ENCODE measurements at places on chromosomes 11 and 22.

DNA sequence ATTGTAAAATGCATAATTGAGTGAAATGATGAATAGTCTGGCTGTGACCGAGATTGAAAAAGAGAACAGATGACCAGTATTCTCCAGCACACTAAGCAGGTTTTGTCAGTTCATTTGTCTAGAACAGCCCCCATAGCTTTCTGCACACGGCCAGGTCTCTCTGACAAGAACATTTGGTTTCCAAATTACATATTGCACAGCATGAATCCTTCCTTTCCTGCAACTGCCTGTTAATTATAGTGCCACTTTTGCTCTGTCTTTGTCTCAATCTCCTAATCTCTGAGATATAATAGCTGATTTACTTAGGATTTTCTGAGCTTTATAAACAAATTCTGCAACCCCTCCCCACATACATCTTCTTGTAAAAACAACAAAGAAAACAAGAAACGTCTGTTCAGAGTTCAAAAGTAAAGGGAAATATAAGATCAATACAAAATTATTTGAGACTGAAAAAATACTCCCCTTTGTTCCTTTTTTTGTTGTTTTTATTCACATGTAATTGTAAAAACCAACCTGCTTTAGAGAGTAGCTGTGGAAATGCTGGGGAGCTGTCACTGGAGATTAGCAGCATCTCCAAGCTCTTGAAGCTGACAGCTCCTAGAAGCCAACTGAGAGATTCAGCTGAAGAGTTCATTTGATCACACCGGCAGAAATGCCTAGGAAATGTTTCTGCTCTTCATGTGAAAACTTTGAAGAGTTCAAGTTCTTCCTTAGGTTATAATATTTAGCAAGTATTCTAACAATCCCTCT lies 998.1 kb downstream of the DLG2 start:
- DNase-seq = no peak

GRCh38 chr11:43550714-43551113 lies 129.8 kb upstream of the HSD17B12 start:
- DNase-seq = no peak

DNA sequence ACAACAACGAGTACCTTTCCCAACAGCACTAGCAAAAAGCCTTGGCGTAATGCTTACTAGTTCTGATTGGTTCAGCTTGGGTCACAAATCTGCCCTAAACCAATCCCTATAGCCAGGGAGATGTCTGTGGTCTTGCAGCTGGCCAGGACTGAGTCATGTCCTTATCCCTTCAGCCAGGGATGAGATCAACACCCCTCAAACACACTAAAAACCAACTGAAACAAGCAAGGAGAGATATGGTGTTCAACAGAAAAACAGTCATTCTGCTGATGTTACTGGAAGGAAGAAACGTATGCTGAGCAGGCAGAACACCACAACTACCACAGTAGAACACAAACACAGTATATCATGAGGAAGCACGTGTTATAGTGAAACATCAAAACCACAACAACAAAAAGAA lies 375.6 kb downstream of the LARGE1 start:
- no peak for DNase-seq

- no peak for DNase-seq
Measured at GRCh38 chr11:69260622-69261021, 33.3 kb upstream of the MYEOV start.

DNA sequence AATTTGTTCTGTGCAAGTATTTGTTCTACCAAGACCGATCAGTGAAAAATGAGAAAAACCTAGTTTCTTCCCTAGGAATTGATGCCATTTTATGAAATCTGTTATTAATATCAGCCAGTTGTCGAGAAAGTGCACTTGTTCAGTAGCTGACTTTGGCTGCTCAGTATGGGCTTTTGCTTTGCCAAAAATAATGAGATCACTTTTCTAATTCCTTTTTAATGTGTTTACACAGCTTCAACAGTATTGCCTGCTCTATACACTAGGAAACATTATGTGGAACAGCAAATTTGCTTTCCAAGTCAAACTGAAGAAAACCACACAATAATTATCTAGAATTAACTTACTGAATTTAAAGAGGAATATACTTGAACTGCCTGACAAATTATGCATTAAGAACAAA lies 34.4 kb downstream of the SCUBE2 start:
- DNase-seq = no peak

- DNase-seq = no peak
Measured at GRCh38 chr11:66258473-66258893, 10.0 kb upstream of the RAB1B start.

DNA sequence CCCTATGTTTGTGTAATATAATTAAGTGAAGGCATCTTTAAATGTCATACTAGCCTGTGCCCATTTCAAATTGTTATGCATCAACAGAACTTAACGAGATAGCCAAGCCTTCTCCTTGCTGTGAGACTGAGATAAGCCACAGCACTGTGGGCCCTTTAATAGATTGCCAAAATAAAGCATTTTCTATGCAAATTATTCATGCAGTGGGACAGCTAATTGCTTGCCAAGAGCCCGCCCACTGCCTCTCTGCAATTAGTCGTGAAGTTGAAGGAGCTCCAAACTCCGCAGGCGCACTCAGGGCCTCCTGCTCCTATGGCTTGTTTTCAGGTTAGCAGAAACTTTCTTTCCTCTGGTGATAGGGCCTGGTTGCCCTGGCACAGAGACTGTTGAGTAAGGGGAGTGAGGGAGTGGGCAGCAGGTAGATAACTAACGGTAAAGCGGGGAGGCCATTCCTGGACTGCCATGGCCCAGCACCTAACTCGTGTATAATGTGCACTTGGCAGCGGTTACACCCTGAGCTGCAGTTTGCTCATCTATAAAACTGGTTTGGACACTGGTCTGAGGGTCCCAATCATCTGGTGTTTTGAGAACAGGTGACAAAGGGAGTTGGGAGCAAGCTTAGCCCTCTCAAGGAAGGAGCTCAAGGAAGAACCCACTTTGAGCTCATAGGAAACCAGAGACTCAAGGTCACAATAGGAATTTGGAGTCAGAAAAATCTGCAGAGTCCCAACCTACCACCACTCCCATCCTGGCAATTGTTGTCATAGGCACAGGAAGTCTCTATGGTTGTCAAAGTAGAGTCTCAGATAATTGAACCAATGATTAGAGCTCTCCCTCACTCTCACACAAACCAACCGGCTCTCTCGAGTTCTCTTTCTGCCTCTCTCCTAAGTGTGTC lies 33.9 kb upstream of the RIC3 start:
- no peak for DNase-seq

- no peak for DNase-seq
Measured at GRCh38 chr22:38230108-38230825, 28.5 kb downstream of the MAFF start.
